GM04503 (cell line): ENCODE measurements at places on chromosomes 2 and 18.

DNA sequence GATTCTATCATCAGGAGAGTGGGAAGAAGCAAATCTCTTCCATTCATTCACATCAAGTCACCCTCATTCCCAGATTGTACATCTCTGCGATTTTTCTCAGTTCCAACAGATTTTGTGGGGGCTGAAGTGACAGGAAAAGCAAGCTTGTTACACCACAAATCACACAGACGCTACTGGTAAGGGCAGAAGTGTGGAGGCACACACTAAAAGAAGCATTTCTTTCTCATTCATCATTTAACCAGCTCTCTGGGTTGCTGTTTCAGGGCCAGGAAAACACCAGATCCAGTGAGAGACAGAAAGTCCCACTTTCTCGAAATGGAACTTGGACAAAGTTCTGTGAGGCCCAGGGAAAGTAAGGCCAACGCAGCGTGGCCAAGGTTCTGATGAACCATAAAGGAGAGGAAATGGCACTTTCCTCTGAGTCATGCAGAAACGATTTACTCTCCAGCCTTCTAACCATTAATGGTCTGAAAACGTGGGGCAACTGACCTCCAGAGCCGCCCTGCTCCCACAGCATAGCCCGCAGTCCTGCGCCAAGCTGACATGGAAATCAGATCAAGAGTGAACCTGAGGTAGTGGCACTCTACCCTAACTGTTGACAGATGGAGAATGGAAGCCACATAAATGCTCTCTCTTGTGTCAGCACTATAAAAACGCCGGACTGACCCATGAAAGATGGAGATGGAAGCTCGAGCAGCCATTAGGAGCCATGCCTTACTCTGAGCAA is 191.0 kb downstream of the C1D start:
- peak; percentile 86 for DNase-seq

GRCh38 chr2:40400336-40400953 is 51.4 kb downstream of the SLC8A1 start:
- DNase-seq: no peak

DNA sequence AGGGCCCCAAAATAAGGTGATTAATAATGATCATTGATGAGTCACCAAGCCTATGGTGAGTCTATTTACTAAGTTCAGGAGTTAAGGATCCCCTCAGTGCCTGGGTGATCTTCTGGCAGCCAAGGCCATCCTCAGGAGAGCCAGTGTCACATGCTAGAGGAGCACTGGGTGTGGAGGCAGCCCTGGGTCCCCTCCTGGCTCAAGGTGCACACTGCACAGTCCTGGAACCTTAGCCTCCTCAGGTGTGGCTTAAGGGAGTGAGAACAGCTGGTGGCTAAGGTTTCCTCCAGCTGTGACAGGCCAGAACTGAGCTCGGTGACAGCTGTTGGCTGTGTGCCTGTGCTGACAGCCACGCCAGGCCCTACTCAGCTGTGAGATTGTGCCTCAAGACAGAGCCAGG is 52.1 kb upstream of the ACAA2 start:
- DNase-seq: no peak

DNA sequence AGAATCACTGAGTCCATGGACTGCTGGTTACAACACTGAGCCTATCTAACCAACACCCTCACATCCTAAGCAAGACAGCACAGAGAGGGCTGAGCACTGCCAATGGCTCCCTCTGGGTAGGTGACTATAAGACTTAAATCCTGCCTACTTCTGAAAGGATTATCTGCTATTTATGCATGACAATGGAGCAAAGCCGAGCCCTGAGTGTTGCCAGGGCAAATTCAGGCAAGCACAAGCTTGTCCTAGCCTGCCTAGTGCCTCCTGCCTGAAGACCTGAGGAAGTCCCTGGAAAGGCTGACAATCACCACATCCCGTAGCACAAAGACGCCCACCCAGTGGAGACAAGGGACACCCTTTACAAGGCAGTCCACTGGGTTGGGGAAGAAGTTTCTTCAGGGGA is 129.7 kb downstream of the OSR1 start:
- no peak for DNase-seq
